Mucosa of descending colon (tissue), 3 donors: ENCODE measurements at places on chromosomes 16 and 17.

GRCh38 chr16:56041556-56042140, 149.6 kb upstream of the GNAO1 start:
- no peak for DNase-seq

GRCh38 chr16:53886482-53887378, 182.8 kb downstream of the FTO start:
- no peak for DNase-seq

GRCh38 chr17:46732754-46733398, 85.6 kb downstream of the WNT3 start:
- DNase-seq: no peak

- DNase-seq: no peak
Observed at GRCh38 chr16:68347605-68348004, 36.8 kb downstream of the PRMT7 start.

DNA sequence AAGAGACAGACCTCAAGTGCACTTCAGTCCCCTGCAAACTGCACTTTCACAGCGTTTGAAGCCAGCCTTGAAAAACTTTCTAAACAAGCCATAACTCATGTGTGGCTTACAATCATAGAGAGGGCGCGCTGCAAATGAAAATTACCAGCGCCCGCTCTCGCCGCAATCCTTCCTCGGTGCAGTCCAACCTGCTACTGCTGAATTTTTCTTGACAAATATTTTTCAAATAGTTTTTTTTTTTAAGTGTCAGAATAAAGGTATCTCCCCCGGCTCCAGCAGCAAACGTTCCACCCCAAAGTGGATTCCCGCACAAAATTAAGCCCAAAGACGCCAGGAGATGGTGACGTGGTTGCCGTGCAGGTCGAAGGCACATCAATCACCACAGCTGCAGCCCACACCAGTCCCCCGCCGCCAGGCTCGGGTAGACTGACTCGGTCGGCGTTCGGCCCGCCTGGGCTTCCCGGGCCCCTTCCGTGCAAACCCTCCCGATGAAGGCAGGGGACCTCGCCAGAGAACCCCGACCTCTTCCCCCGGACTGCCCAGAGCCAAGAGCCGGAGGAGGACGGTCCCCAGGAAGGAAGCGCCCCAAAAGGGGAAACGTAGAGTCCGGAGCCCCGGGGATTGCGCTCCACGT, 630 bp downstream of the GRB2 start:
- peak; percentile 72 for DNase-seq

DNA sequence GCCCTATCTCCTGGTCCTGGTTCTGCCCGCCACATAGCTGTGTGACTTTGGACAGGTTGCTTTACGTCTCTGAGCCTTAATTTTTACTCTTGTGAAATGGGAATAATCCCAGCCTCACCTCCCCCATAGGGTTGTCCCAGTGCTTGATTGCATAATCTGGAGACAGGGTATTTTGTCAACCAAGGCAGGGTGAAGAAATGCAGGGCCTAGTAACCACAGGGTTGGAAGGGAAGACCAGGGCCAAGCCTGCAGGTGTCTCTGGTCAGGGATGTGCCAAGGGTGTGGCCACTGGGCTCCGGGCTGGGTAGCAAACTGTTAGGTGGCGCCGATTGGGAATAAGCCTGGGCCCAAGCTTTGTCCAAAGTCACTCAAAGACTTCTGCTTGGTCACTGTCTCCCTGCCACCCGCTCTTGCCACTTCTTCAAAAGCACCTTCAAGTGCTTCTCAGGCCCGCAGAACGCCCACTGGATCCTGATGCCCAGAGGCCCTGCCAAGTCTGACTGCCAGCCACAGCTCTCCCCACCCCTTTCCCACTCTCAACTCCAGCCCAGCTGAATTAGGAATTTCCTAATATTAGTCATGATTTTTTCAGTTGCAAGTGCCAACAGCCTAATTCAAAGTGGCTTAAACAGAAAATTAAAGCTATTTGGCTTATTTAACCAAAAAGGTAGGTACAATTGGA, 20.6 kb upstream of the COL1A1 start:
- DNase-seq: no peak

DNA sequence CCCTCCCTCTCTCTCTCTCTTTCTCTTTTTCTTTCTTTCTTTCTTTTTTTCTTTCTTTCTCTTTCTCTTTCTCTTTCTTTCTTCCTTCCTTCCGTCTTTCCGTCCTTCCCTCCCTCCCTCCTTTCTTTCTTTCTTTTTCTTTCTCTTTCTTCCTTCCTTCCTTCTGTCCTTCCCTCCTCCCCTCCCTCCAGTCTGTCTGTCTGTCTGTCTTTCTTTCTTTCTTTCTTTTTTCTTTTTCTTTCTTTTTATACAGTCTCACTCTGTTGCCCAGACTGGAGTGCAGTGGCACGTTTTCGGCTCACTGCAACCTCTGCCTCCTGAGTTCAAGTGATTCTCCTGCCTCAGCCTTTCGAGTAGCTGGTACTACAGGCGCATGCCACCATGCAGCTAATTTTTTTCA, 14.4 kb downstream of the CA4 start:
- no peak for DNase-seq

GRCh38 chr16:8730335-8730915, 56.0 kb downstream of the ABAT start:
- DNase-seq: no peak

- no peak for DNase-seq
Observed at GRCh38 chr17:55314784-55315491, 50.2 kb downstream of the HLF start.

- DNase-seq: no peak
Observed at GRCh38 chr16:23960081-23960885, 124.5 kb downstream of the PRKCB start.

- no peak for DNase-seq
Observed at GRCh38 chr16:84732674-84733352, 33.0 kb downstream of the USP10 start.

DNA sequence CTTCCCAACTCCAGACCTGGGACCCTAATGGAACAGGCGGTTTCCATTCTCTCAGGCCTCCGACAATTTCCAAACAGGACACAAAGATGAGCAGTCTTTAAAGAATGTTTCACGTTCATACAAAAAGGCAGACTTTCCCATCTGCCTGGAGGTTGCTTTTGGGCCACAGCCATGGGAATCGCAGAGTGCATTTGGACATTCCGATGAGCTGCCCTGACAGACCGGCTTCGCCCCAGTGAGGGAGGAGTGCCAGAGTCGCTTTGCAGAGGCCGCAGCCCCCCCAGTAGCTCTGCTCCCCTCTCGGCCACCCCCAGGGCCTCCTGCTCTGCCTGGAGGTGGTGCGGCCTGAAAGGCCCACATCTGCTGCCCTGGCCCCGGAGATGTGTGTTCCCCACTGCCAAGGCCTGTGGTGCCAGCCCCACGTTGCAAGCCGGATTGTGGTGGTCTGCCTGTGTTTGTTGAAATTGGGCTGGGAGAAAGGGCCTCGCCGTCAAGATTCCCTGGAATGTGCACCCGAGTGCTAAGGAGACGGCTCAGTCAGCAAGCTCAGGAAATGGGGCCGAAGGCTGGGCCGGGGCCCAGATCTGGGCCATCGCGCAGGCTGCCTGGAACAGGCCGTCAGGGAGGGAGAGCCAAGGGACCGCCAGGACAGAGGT, 89.8 kb downstream of the C16orf95 start:
- DNase-seq: no peak

- DNase-seq: no peak
Observed at GRCh38 chr16:5506021-5506420, 408.4 kb upstream of the EEF2KMT start.

GRCh38 chr17:81863123-81863675, 2.9 kb upstream of the P4HB start:
- no peak for DNase-seq

DNA sequence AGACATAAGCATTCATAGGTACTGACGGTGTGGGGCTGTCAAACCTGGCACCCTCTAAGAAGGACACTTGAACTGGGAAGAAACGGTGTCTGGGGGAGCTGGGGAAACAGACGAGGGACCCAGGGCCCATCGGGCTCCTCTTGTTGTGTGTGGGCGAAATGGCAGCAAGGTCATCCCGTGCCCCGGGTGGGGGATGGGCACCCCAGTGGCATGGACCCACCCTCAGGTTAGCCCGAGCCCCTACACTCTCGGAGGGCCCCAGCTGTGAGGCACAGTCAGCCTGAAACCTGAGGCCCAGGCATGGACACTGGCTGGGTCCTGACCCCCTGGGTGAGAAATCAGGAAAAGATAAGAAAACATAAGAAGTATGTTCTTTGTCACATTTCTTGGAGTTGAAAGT, 57.1 kb downstream of the MYO18A start:
- DNase-seq: no peak

DNA sequence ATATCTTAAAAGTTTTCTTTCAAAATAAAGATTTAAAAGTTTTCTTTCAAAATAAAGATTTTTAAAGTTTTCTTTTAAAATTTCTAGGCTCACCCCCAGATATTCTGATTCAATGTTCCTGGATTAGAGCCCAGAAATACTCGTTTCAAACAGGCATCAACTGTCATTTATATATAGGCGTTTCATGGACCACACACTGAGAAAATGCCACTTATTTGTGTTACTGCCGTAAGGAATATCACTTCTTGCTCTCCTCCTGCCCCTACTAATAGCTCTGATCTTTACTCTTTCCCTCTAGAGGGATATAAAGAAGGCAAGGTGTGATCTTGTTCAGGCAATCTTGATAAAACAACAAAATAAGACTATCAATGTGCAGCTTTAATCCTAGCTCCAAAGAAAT, 1324.1 kb downstream of the CDH8 start:
- no peak for DNase-seq

DNA sequence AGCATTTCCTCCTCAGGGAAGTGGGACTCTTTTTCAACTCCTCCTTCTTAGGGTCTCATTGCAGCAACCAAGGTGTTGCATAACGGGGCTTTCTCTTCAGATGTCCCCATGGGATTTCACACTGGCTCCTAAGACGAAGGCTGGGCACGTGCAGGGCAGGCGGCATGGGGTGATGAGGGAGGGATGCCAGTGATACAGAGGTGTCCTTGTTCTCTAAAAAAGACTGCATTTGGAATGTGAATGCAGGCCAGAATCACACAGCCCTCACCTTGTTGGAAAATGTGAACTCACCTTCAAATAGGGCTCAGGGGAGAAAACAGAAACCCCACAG, 105.6 kb downstream of the XYLT1 start:
- no peak for DNase-seq

DNA sequence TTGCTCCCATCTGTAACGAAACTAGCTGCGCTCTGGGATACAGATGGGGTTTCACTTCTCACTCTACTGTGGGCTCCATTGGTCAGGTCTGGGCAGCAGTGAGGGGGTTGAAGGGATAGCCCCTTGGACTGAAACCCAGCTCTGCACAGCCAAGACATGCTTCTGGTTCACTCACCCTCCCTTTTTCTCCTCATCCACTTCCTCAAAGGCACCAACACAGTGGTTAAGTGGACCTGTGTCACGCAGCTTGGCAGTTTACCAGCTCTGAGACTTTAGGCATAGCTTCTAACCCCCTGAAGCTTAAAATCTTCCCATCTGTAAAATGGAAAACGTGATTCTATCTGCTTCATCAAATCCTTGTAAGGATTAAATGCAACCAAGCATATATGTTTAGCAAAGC, 11.5 kb upstream of the KRT38 start:
- no peak for DNase-seq

DNA sequence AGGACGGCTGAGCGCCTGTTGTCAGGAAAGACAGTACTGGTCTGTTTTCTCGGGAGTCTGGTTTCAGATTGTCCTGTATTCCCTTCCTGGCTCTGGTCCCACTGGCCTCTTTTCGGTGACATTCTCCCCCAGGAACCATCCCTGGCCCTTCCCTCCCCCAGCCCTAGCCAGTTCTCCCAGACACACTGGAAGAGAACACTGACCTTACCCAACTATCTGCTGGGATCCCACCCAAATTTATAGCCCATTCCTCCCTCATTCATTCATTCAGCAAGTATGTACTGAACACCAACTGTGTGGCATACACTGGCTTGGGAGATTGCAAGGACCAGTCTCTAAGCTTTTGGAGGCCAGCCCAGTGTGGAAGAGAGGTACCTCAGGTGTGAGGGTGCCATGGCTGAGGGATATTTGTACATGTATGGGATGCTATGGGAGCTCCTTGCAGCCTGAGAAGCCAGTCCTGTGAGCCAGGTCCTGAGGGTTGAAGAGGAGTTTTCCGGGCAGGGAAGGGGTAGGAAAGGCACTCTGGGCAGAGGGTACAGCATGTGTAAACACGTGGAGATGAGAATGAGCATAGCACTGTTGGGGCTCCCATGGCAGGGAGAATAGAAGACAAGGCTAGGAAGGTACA, 5.2 kb downstream of the RND2 start:
- no peak for DNase-seq

DNA sequence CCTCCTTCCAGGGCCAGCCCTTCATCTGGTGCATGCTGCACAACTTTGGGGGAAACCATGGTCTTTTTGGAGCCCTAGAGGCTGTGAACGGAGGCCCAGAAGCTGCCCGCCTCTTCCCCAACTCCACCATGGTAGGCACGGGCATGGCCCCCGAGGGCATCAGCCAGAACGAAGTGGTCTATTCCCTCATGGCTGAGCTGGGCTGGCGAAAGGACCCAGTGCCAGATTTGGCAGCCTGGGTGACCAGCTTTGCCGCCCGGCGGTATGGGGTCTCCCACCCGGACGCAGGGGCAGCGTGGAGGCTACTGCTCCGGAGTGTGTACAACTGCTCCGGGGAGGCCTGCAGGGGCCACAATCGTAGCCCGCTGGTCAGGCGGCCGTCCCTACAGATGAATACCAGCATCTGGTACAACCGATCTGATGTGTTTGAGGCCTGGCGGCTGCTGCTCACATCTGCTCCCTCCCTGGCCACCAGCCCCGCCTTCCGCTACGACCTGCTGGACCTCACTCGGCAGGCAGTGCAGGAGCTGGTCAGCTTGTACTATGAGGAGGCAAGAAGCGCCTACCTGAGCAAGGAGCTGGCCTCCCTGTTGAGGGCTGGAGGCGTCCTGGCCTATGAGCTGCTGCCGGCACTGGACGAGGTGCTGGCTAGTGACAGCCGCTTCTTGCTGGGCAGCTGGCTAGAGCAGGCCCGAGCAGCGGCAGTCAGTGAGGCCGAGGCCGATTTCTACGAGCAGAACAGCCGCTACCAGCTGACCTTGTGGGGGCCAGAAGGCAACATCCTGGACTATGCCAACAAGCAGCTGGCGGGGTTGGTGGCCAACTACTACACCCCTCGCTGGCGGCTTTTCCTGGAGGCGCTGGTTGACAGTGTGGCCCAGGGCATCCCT, 7.4 kb downstream of the NAGLU start:
- DNase-seq: no peak

GRCh38 chr16:85185303-85186100, 73.2 kb upstream of the CIBAR2 start:
- no peak for DNase-seq

DNA sequence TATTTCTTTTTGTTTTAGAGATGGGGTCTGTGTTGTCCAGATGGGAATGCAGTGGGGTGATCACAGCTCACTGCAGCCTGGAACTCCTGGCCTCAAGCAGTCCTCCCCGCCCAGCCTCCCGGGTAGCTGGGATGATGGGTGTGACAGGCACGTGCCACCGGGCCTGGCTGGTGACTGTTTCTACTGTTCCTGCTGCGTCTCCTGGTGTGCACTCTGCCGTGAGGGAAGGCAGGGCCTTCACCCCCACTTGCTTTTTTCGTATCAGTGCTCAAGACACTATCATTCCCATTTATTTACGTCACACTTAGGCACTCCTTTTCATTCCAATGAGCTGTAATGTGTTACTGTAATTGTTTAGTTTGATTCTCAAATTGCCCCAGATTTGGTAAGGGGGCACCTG, 25.3 kb upstream of the PVALEF start:
- no peak for DNase-seq
